ENCODE measurements at places on chromosomes 2 and 18.

DNA sequence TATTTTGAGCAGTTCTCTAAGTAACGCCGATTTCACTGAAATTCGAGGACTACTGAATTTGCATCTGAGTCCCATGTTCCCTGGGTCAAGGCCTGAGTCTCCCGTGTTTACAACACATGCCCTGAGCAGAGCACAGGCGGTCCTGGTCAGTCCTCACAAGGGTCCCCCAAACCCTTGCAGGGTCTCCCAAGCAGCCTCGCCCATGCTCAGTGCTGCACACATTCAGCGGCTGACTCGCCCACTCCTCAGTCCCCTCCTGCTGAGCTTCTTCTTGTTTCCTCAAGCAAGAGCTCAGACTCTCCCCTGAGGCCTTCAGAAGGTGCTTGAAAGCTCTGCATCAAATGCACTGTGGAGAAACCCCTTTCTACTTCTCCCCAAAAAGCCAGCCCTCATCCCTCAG is 114.6 kb downstream of the INHBB start:
- no peak for DNase-seq

DNA sequence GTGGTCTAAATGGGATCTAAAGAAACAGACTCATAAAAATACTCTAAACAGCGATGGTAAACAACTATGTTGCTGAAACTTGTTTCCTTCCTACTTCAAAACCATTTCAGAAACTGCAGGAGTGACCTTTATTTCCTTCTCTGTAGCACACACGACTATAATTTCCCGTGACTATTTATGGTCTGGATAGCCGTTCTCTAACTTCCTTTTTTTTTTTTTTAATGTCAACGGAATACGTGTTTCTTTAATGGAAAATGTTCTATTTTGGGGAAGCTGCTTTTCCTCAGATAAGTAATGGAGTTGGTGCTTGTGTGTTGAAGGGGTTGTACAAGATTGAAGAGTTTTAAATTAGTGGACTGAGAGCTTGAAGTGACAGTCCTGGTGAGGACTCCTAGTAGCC is 224.1 kb downstream of the PHLPP1 start:
- no peak for DNase-seq

DNA sequence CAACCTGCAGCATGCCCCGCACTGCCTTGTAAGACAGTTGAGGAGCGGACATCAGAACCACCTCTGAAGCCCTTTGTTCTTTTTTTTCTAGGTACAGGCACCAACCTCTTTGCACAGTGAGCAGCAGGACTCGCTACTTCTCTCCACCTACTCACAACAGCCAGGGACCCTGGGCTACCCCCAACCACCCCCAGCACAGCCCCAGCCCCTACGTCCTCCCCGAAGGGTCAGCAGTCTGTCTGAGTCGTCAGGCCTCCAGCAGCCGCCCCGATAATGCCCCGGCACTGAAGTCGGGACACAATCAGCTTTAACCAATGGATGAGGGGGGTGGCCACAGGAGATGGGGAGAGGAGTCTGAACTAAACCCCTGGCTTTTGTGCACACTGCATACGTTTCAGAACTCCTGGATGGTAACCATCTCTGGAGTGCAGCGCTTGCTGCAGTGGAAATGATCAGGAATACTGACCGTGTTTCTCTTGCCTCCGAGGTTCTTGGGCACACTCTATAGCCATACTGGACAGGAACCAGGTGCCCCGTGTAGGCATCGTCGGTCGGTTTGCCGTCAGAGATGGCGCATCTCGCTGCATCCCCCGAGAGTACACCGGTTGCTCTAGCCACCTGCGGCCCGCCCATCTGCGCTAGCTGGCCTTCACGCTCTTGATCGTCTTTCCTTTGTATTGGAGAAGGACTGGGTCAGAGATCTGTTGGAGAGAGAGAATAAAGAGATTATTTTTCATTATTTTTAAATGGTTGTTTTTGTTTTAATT is 6.6 kb upstream of the RPL31 start:
- DNase-seq, result no peak

DNA sequence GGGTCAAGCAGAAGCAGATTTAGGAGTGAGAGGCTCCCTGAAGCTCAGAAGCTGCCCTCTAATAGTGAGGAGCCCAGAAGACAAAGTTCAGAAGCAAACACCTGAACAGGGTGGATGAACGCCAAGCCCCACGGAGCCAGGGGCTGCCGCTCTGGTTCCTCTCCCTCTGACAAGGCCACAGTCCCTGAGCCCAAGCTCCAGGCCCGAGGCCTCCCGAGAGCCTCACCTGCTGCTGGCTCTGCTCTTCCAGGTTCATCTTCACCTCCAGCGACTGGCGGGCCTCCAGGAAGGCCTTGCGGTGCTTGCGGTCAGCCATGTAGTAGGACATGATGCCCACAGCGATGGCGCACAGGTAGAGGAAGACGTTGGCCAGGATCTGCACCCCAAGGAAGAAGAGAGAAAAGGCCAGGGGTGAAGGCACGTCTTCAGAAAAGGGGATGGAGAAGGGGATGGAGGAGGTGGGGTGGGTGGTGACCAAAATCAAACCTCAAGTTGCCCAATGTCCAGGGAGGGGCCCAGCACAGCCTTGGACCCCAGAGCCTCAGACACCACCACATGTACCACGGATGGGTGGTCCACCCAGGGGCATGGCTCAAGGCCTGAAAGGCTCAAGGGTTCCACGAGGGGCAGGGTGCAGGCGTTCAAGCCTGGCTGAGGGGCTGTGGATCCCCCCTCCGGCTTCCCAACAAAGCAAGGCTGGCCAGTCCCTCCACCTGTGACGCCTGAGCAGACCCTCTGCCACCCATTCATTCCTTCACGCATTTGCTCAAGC is 47.5 kb downstream of the ADCY3 start:
- DNase-seq, result no peak

- no peak for DNase-seq
Measured at GRCh38 chr2:12265646-12266045, 451.1 kb upstream of the TRIB2 start.

All from AG04449 (cell line).